ENCODE measurements at places on chromosomes 4 and X.

- peak; percentile 12 for DNase-seq
Observed at GRCh38 chr4:152243206-152243605, 292.7 kb downstream of the FBXW7 start.

- no peak for DNase-seq
Observed at GRCh38 chrX:11329021-11329420, 35.8 kb downstream of the AMELX start.

DNA sequence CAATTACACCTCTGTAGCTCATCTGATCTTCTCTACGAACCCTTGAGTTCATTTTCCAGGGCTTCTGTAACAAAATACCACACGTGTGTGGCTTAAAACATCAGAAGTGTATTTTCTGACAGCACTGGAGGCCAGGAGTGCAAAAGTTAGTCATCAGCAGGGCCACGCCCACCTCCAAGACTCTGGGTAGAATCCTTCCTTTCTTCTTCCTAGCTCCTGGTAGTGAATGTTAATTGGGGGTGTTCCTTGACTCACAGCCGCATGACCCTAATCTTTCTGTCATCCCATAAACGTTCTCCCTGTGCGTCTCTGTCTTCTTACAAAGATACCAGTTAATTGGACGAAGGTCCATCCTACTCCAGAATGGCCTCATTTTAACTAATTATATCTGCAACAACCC is 115.0 kb downstream of the TRIML1 start:
- no peak for DNase-seq

- DNase-seq, result no peak
Observed at GRCh38 chr4:158590306-158590705, 68.6 kb downstream of the RXFP1 start.

DNA sequence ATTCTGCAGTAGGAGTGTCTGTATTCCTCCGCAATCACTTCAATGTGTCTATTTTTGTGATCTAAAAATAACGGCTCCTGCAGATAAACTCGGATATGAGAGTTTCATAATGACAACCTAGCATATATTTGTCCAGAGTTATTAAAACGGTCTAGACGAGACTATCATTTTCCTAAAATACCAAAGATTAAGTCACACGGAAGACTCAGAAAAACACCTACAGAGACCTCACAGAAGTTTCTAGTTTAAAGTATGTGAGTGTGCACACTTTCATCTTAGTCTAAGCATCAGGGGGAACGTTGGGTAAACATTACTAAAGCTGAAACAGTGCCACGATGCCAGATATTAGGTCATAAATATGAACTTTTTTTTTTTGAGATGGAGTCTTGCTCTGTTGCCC is 156.9 kb downstream of the AFAP1 start:
- no peak for DNase-seq

GRCh38 chr4:170270628-170271027 is 180.9 kb upstream of the AADAT start:
- DNase-seq, result no peak

GRCh38 chrX:1097328-1097727 is 115.1 kb downstream of the CRLF2 start:
- no peak for DNase-seq

DNA sequence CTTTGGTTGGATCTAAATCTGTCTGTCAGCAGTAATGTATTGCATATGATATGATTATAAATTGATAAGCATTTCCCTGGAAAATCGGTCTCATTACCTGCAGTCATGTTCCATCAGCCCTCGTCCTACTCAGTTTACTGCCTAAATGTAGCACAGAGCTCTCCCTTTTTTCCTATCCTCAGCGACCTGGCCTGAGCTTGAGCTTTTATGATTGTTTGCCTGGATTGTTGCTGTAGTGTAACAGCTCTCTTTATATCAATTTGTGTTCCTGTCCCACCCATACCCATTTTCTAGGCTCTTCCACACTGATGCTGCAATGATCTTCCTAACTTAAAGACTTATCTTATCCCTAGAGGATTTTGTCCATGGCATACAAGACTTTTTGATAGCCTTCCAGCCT is 95.7 kb downstream of the FRAS1 start:
- no peak for DNase-seq

DNA sequence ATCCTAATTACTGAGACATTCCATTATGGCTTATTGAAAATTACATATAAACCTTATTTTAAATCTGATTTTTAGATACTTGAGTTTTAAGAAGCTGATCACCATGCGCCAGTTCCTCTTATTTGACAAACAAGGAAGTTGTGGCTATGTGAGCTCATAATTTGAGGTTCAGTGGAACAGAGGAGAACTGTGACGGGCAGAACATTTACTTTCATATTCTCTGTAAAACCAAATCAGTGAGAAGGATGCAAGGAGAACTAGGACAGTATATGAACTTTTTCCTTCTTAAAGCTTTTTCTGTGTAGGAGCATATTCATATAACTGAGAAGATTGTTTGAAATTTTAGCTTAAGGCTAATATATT is 25.3 kb downstream of the STIM2 start:
- DNase-seq, result peak; percentile 87

GRCh38 chr4:71232056-71232430 is 106.8 kb upstream of the SLC4A4 start:
- no peak for DNase-seq

GRCh38 chr4:17717301-17717700 is 64.1 kb downstream of the FAM184B start:
- DNase-seq, result no peak

DNA sequence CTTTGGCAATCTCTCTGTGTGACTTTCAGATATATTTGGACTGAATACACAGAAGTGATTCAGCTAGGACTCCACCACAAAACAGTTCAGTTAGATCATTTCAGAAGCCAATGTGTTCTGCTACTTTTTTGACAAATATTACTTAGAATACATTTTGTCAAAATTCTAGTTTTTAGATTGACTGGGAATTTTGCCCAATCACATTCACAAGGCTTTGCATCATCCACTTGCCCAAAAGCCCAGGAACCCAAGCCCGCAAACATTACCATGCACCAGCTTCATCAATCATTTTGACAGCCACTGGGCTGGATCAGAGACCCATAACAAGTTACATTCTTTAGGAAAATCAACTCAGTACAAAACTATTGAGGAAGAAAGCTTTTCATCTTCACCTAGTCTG is 256.6 kb upstream of the NDST3 start:
- no peak for DNase-seq

DNA sequence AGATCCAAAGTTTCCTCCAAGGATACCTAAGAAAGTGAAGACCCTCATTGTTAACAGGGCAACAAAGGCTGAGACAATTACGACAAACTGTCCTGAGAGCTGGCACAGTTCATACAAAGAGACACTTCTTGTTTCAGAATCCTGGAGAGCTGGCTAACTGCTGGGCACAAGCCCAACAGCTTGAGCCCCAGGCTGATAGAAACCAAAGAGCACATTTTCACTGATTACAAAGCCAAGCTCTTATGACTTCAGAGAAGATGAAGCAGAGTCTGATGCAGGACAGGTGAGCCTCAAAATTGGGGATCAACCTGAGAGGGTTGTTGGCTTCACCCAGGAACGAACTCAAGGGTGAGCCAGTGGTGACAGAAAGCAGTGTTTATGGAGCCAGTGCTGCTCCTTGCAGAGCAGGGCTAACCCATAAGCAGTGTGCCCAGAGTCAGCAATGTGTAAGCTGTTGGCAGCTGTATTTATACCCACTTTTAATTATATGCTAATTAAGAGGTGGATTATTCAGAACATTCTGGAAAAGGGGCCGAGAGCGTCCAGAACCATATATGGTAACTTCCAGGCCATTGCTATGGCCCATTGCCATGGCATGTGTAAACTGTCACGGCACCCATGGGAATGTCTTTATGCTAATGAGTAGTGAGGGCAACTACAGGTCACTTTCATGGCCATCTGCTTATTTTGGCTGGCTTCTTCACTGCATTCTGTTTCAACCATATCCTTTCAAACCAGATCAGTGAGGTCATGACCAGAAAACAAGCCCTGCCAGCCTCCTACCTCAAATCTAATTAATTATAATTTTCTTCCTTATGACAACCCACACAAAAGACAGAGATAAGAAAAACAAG is 183.7 kb downstream of the EVC2 start:
- DNase-seq, result no peak

DNA sequence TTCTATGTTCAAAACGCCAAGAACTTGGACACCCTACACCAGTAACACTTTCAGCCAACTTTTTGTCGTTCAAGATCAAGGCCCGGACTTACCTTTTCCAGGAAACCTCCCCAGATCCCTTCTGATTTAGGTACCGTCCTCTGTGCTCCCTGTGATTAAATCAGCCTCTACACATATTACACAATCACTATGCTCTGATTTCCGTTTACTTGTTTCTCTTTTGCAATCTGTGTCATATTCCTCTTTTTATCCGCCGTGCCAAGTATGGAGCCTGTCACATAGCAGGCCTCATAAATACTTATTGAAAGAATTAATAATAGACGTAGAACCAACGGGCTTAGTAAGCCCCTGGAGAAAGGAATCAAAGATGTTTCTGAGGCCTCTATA is 722 bp upstream of the TMEM33 start:
- peak; percentile 91 for DNase-seq

- no peak for DNase-seq
Observed at GRCh38 chr4:125042041-125042440, 272.7 kb upstream of the FAT4 start.

GRCh38 chr4:177376024-177376423 is 66.2 kb downstream of the AGA start:
- no peak for DNase-seq

DNA sequence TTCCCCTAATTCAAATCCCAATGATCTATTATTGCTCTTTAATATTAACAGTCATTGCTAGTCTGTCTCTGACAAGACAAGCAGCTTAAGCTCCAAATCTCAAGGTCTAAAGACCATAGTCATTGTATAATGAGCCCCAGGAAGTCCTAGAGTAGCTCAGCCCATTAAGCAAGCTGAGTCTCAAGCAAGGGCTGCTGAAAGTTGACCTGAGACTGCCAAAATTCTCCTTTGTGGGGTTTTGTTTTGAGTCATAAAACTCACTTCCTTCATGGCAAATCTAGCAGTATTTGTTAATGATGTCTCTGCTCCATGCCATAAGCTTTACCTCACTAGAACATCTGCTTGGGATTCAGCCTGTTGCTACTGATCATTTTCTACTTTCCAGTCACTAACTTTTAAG is 313.2 kb downstream of the ANTXR2 start:
- DNase-seq, result no peak

DNA sequence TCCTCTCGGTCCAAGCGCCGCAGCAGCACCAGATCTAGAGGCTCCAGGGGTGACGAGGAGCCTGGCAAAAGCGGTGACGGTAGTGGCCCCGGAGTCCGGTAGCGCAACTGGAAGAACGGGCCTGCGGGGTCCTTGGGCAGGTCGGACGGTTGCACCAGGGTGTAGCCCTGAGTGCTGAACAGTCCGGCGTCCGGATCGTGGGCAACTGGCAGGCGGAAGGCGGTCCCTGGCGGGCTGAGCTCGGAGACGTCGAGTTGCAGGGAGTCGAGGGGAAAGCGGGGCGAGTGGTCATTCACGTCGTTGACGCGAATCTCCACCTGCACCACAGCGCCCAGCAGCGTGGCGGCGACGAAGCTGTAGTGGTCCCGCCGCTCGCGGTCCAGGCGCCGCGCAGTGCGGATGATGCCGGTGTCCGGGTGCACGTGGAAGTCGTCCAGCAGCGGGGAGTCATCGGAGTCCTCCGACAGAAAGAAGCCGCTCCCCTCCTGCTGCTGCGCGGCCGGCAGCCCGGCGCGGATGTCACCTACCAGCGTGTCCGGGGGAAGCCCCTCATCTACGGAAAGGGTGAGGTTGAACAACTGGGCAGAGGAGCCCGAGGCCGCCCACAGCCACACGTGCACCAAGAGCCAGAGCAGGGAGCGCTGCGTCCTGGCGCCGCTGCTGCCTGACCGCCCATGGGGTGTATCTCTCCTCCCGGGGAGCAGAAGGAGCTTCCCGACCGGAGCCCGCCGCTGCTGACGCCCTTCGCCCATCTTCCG is 837 bp downstream of the DCHS2 start:
- DNase-seq, result no peak

GRCh38 chr4:6506616-6507140 is 34.3 kb upstream of the PPP2R2C start:
- no peak for DNase-seq

GRCh38 chrX:50157545-50158135 is 43.2 kb downstream of the AKAP4 start:
- no peak for DNase-seq

DNA sequence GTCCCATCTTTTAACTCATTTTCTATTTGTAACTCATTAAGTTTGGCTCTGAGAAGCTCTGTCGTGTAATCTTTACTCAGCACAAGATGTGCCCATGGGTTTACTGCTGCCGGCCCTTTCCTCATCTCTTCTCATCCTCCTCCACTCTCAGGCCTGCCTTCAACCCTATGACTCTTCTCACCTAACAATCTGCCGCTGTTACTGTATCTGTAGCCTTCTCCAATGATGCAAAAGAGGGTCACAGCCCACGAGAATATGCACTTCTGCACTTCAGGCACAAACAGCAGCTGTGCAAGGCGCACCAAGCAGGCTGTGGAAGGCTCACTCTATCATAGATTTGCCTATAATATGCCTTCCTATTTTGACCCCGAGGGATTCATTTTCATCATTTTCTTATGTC is 546.5 kb upstream of the GALNTL6 start:
- no peak for DNase-seq

DNA sequence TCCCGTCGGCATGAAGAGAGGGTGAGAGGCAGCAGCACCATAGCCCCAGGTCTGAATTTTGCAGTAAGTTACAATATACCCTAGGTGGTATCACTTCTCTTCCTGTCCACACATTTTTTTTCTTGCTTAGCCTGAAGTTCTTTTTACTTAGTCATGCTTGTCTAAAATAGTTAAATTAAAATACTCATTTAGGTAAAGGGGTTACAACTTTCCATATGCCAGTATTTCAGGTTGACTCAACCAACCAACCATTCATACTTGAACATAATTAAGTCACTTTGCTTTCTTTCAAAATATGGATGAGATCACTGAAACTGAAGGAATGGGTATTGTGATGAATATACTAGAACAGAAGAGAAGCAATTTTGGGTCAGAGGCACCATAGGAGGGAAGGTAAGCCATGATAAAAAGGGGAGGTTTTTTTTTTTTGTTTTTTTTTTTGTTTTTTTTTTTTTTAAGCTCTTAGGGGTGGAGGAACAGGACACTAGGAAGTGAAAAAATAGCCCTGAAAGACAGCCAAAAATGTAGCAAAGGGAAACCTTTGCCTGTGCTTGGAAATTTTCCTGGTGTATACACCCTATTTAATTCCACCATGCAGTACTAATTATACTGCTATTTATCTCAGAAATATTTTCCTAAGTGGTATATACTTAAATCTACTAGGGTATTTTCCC is 41.8 kb downstream of the RPS6KA3 start:
- DNase-seq, result no peak

DNA sequence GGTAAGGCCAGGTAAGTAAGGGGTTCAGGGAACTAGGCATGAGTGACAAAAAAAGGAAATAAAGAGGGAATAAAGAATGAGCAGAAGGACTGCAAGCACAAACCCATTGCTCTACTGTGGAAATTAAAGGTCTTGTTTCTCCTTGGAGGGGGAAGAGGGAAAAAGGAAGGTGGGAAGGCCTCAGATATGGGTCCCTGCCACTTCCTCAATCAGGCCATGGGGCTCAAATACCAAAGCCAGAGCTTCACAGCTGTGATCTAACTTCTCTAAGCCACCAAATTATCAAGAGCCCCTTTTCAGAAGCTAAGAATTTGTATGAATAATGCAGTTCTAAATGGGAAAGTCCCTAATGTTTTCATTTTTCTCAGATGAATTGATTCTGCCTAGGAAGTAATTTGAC is 4.7 kb downstream of the USP51 start:
- peak; percentile 2 for DNase-seq
